Activated naive CD4-positive, alpha-beta T cell treated with anti-CD3 and anti-CD28 coated beads, Interleukin-2, amount 50 U/mL, for 72 hours (primary cell): ENCODE measurements at places on chromosomes 6 and 20.

DNA sequence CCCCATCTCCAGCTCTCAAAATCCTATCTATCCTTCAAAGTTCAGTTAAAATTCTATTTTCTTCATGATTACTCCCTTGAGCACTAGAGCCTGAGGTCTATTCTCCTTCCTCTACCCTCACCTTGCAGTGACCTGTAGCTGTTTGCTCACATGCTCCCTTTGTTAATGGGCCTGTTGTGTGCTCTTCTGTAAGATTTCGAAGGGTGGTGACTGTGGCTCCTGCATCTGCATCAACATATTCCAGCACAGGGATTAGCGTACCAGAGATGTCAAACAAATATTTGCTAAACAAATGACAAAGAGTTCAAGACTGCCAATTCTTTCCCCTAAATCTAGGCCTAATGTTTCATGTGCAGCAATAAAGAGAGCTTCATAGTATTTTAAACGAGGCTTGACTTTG, 69.5 kb downstream of the ELOVL5 start:
- DNase-seq, result no peak

DNA sequence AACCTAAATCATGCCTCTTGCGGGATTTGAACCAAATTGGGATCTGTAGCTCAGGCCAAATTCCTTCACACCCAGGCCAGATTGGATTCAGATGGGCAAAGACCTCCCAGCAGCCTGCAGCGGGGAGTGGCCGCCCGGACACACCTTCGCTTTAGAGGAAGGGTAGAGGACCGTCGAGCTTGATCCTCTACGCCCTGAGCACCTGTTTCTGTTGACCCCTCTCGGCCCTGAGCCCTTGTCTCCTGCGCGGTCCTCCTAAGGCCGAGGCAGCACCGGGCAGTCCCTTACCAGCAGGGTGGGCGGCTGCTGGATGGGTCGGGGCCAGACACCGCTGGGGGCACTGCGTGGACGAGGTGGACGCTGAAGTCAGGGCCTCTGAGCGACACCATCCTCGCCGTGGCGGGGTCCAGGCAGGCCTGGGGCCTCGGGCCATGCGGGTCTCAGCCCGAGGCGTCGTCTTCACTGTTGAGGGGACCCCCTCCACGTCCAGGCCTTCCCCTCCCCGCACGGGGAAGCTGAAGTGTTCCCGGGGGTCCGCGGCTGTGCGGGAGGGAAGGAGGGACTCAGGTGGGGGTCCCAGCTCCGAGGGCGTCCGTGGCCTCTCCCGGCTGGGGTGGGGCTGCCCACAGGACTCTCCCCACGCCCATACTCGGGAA, 114.8 kb downstream of the SMOC2 start:
- DNase-seq, result no peak

DNA sequence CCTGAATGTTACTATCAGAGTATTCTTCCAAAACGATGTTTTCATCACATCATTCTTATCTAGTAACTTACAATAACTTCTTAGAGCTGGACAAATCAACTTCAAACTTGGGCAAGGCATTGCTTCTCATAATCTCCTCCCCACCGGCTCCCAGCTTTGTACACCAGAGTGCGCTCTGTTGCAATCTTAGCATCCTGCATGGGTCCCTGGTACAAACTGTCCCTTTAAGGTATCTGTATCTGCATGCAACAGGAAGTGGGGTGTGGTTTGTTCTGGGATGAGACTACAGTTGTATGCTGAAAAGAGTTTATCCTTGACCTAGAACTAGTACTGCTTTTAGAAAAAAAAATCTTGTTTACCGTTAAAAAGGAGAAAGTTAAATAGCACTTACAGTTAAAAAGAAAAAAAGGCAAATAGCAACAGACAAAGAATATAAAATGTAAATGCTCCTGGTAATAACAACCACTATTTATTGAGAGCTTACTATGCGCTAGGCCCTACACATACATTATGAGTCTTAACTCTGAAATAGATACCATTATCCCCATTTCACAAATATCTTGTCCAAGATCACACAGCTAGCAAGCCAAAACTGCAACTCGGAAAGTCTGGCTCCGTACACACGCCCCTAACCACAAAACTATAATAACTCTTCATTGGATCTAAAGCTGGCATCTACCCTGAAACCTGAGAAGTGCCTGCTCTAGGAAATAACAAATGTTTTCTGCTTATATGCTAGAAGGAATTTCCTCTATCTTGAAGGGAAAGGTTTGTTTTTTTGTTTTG, 9.8 kb upstream of the HECA start:
- peak; percentile 75 for DNase-seq

GRCh38 chr6:137849181-137849980, 17.7 kb upstream of the TNFAIP3 start:
- DNase-seq, result no peak

DNA sequence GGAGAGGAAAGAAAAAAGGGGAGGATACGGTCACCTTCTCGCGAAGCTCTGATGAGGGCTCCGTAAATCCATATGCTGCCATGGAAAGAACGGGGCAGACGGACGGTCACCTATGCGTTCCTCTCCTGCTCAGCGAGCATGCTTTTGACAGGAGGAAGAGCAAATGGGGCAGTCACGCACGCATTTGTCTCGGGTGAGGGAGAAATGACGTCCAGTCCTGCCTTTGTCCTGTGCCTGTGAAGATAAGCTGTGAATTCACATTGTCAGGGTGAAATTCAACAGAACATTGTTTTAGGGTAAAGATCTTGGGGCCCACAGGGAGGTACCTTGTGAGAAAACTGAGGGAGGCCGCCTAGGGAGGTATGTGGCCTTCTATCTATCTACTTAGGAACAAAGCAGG, 83.8 kb downstream of the IRF4 start:
- DNase-seq, result no peak

GRCh38 chr6:5582762-5583161, 321.4 kb downstream of the FARS2 start:
- DNase-seq, result no peak

- DNase-seq, result no peak
Observed at GRCh38 chr6:17712576-17712975, 5.9 kb upstream of the NUP153 start.

GRCh38 chr6:160360955-160361354, 12.8 kb downstream of the SLC22A3 start:
- no peak for DNase-seq

DNA sequence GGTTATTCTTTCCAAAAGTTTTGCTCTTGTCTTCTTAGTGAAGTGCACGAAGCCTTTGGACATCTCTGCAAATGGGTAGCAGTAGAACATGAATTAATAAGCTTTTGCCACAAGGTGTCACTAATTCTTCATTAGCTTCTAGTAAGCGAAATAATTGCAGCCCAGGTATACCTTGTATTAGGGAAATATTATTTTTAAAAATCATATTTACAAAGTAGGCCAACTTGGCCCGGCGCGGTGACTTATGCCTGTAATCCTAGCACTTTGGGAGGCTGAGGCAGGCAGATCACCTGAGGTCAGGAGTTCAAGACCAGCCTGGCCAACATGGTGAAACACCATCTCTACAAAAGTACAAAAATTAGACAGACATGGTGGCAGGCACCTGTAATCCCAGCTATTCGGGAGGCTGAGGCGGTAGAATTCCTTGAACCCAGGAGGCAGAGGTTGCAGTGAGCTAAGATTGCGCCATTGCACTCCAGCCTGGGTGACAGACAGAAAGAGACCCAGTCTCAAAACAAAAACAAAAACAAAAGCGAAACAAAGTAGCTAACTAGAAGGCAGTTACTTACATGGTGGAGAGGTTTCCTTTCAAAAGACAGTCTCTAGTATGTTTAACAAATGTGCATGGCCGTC, 8.8 kb upstream of the RSPH3 start:
- no peak for DNase-seq

DNA sequence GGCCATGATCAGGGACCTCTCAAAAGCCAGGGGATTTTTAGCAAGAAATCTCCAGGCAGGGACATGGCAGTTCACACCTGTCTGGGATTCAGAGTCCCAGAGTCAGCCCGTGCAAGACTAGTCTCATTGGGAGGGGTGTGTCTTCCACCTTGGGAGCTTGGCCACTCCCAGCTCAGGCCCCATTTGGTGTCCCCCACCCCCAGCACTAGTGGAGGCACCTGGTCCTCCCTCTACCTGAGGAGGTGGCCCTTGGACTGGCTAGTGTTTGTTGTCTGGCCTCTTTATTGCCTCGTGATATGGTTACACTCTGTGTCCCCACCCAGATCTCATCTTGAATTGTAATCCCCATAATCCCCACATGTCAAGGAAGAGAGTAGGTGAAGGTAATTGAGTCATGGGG, 140.8 kb upstream of the PHACTR3 start:
- DNase-seq, result no peak

DNA sequence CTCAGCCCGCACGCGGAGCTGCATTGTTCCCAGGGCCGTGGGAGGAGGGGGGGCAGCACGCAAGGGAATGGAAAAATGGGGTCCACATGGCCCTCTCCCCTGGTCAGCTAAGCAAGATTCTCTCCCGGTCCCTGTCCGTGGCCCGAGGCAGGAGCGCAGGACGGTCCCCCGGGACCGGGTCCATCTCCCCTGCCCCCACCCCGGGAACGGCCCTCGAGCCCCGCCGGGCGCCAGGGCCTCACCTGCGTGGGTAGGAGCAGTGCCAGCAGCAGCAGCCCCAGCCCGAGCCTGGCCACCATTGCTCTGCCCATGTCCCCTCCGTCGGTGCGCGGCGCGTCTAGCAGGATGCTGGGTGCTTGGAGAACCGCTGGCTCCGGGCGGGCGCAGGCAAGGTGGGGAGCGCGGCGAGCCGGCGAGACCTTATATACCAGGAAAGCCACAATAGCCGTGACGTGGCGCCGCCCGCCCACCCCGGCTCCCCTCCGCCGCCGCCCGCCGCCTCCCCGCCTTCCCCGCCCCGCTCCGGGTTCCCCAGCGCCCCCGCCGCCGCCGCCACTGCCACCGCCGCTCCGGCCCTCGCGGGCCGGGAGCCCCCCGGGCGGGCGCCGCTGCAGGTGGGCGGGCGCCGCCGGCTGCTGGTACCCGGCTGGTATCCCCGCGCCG, at the start of gene CD24:
Gene CD24 (minus strand): TSS at position 394 of the 663 bp plus-strand sequence. CDS start 83 bp downstream, at position 311.
- no peak for DNase-seq

DNA sequence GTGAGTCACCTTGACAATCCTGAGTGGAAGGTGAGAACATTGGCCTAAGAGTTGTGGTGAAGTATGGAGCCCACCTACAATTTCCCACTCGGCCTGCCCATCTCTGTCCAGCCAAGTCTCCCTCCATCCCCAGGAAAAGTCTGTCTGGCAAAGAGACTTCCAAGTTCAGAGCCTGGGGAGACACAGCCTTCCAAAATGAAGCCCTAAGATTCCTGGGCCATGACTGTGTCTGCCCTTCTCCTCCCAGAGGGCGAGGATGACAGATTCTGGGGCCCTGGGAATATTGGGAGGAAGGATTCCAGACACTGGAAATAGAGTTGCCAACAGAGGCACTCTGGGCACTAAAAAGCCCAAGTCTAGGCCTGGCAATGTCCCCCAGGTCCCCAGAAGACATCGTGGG, 176.8 kb downstream of the NFATC2 start:
- no peak for DNase-seq

DNA sequence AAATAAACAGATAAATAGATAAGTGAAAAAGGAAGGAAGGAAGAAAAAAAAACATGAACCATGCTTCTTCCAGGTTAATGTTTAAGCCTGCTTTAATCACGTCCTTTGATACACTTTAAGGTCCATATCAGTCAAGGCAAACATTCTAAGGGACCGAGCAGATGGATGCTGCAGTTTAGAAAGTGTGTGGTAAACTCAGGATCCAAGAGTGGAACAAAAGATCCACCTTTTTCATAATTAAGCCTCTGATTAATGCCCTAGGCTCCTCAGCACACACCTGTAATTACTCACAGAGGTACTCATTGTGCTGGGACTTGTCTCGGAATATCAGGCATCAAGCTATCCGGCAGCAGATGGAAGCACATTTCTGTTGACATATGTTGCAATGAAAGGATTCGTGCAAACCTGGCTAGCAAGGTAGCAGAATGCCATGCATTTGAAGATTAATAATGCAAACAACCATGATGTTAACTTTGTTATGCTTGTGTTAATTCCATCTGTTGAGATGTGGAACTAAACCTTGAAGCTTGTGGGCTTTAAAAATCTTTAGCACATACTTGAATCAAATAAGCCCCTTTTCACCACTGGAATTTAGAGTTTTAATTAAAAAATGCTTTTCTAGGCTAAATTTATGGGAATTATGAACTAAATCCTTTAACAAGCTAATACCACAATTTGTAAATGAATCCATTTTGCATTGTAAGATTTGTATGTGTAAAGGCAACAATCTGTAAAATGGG, 163.7 kb downstream of the RALGAPA2 start:
- DNase-seq, result no peak

- DNase-seq, result no peak
Observed at GRCh38 chr20:57696401-57696961, 13.3 kb downstream of the PMEPA1 start.

- DNase-seq, result no peak
Observed at GRCh38 chr20:61845233-61845671, 220.4 kb downstream of the TAF4 start.
